ENCODE measurements at places on chromosomes 13 and 19. TPM values are rescaled to one million over a fixed set of nuclear protein-coding genes. Genes with fewer than 3 reads are reported as not detected.

BTBD2 gene
- total RNA-seq: 62.1 TPM

UNC13A gene
- total RNA-seq: 0.08 TPM

ADGRE2 gene
- total RNA-seq: 0.57 TPM

FAM174C gene
- 25.5 TPM for total RNA-seq

AP2S1 gene
- total RNA-seq: 129 TPM

ZNF772 gene
- 18.5 TPM for total RNA-seq

GDF15 gene
- total RNA-seq: 123 TPM

TEX101 gene
- not detected for total RNA-seq

ERICH6B gene
- total RNA-seq: not detected

CD33 gene
- not detected for total RNA-seq

ZNF121 gene
- 48.0 TPM for total RNA-seq

ZNF180 gene
- 25.4 TPM for total RNA-seq

CILP2 gene
- total RNA-seq: 5.4 TPM

C19orf67 gene
- total RNA-seq: not detected

EPSTI1 gene
- total RNA-seq: 22.2 TPM

JAK3 gene
- total RNA-seq: 2.2 TPM

GNA15 gene
- total RNA-seq: 0.24 TPM

NLRP4 gene
- total RNA-seq: not detected

GARIN5A gene
- total RNA-seq: 2.7 TPM

TEKTIP1 gene
- not detected for total RNA-seq

CEACAM19 gene
- 2.8 TPM for total RNA-seq

IFNL1 gene
- total RNA-seq: not detected

ZNF221 gene
- total RNA-seq: 7.1 TPM

COL4A1 gene
- total RNA-seq: 269 TPM

LYPD3 gene
- 4.6 TPM for total RNA-seq

PNMA8A gene
- 11.4 TPM for total RNA-seq

SMG9 gene
- total RNA-seq: 16.1 TPM

PAF1 gene
- 30.4 TPM for total RNA-seq

GNG7 gene
- total RNA-seq: 1.2 TPM

DIAPH3 gene
- 7.3 TPM for total RNA-seq

RASGRP4 gene
- total RNA-seq: 0.07 TPM

SULT2A1 gene
- total RNA-seq: 188 TPM
